ENCODE measurements at places on chromosomes 6 and 20.

DNA sequence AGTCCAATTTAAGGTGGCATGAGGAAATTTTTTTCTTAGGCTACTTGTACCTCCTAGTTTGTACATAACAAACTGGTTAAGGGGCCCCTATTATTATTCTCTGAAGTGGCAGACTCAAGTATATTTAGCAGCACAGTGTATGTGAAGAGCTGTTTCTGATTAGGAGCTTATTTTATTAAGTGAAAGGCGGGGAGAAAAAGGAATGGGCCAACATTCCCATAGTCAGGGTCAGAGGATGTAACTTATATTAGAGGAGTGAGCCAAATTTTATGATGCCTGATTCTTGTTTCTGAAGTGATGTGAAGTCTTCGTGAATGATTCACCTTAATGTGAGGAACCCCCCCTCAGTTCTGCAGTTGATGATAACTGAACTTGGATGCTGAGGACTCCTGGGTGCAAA is 2.8 kb downstream of the HECA start:
- DNase-seq, result no peak

DNA sequence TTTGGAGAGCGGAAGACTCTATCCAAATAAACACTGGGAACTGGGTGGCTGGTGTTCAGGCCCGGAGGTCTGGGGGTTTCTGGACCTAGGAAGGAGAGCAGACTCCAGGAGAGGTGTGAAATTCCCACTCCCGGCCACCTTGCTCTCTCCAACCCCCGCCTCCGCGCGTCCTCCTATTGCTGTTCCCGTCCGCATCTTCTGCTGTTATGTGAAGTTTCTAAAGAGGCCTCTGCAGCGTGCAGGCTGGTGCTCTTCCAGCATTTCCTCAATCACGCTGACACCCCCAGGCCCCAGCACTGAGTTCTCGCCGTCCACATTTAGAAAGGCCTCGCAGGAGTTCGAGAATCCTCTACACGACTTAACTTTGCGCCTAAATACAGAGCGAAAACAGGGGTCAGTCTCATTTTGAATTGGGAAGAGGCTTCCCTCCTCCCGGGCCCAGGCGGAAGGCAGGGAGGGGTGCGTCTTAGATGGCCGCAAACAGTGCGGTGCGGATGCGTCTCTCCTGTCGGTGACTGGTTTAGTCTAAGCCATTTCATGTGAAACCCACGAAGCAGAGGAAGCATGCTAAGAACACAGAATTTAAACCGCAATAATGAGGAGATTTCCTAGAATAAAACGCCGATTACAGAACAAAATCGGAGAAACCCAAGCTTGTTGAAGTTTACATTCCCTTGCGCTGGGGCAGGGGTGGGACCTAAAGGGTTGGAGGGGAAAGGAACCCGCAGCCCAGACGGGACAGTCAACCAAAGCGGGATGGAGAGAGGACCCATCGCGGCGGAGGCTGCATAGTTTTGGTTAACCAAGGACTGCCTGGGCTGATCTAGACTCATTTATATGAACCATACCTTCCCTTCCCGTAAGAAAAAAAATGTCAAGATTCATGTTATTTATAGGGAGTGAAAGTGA is 4.0 kb upstream of the FOXF2 start:
- DNase-seq, result no peak

GRCh38 chr6:160260803-160261450 is 2.3 kb upstream of the SLC22A2 start:
- DNase-seq, result no peak

DNA sequence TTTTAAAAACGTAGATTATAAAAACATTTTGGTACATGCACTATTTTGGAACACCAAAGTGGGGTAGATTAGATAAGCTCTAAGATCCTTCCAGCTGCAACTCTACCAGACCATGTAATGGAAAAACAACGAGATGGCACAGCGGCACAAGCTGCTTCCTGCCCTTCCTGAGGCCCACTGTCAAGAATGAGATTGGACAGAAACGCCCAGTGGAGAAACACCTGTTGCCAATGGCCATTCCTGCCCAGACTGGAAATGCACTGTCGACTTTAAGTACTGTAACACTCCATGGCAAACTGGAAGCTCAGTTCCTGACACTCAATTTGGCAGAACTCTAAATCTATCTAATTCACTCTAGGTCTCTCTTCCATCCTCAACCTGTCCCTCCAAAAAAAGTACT is 21.4 kb downstream of the EDEM2 start:
- DNase-seq, result no peak

DNA sequence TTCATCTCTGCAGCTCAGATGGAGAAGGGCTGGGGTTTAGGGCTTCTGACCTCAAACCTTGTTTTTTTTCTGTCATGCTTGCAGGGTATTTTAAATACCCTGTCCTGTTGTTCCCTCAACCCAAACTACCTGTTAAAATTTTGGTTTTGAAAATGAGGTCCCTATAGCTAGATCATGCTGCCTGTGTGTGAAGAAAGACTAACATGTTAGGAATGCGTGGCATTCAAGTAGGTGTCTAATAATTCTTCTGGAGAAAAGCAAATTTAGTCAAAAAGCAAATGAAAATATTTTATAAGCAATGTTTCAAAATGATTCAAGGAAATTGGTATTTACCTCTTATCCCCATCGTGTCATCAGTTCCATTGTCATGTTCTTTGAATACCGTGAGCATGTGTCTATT is 77.2 kb upstream of the C20orf144 start:
- no peak for DNase-seq

DNA sequence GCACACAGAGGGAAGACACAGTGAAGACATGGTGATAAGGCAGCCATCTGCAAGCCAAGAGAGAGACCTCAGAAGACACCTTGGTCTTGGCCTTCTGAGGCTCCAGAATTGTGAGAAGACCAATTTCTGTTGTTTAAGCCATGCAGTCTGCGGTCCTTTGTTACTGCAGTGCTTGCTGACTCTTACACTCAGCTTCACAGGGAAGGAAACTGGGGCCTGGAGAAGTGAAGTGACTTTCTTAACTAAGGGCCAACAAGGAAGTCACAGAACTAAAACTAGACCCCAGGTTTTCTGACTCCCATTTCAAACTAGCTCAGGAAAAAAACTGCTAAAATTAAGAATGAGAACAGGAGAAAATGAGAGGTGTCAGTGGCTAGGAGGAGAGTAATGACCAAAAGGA is 74.3 kb downstream of the TNFRSF21 start:
- no peak for DNase-seq

DNA sequence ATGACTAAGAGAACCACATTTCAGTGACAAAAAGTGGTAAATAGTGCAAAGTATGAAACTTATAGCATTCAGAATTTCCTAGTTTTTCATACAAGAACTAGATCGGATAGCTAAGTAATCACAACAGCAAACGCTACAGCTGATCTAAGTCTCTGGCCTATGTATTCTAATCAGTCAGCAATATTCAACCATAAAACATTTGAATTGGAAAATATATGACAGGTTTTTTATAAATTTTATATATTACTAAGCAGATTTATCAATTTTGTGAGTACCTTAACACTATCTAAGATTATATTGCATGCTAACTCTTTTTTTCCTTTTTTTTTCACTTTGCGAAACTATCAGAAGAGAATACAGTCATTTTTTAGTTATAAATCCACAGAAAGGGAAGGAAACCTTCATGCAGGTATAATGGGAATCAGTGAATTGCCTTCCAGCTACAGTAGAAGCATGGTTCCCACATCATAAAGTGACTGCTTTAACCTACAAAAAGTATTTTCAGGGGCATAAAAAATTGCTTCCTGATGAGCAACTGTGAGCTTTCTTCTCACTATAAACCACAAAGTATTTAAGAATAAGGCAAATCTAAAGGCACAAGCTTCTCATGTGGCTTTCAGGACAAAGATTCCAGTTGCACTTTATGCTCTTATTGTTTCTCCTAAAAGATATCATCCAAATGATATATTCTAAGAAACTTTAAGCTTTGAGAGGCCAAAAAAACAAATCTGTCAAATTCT is 74.0 kb upstream of the GJE1 start:
- no peak for DNase-seq

Data from activated CD8-positive, alpha-beta memory T cell treated with anti-CD3 and anti-CD28 coated beads, Interleukin-2, amount 50 U/mL, for 48 hours (primary cell).